ENCODE measurements at places on chromosomes 12 and 14.

DNA sequence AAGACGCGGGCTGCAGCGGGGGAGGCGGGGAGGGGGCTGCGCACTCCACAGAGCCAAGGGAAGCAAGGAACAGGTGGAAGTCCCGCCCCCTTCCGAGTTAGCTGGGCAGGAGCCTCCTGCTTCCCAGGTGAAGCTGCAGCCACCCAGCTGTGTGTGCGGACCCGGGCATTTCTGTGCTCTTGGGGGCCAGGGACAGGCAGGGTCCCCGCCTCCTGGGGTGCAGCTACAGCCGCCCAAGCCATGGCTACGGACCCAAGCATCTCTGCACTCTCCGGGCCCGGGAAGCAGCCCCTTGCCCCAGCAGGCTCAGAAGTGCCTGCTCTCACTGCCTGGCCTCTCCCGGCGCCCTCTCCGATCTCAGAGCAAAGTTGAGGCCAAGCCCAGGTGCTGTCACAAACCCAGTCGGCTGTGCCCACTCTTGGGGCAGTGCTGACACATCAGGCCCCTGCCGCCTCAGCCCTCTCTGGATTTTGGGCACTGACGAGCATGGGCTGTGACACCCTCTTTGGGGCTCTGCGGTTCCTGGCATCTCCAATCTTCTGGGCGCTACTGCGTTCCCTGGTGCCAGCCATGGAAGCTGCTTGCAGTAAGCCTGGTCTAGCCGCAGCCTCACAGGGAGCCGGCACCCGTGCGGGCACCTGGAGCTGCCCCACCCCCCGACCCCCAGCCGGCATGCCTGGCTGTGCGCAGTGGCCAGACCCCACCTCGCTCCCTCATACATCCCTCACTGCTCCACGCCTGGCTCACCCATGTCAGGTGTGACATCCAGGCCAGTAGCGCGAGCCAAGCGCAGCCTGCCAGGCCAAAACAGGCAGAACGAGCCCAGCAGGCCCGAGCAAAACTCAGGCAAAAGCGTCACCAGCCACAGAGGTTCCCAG, 8.5 kb upstream of the MGAT4C start:
- no peak for DNase-seq

- DNase-seq, result no peak
Observed at GRCh38 chr12:122322501-122322900, 56.2 kb upstream of the VPS33A start.

DNA sequence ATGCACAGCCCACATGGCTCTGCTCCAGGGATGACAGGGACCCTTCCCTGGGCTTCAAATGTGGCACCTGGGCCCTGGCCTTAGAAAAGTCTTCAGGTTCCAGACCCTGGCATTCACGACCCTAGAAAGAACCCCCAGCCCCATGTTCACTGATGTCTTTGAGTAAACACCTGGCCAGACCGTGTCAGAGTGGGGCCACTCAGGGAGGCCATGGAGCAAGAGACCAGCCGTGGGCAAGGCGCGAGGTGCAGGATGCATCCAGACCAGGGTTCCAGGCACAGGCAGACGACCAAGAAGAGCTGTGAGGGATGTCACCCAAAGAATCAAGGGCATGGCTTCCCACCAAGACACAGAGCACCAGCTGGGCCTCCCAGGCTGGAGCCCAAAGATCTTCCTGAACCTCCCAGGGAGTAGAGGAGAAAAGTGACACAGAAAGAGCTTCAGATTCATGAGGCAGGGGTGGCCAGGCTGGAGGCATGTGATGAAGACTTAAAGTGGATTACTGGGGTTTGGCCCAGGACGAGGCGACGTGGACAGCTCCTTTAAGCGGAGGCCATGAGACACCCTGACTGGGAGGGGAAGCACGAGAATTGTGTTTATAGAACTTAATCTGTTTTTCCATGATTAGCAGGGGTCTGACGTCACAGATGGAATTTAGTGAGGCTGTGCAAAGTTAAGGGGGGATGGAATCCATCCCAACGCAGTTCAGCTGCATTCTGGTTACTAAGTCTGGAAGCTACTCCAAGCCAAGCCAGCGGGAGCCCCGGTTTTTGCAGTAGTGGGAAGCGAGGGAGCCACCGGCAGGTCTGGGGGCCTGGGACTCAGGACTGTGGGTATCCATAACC, 61.6 kb downstream of the ARL6IP4 start:
- DNase-seq, result no peak

DNA sequence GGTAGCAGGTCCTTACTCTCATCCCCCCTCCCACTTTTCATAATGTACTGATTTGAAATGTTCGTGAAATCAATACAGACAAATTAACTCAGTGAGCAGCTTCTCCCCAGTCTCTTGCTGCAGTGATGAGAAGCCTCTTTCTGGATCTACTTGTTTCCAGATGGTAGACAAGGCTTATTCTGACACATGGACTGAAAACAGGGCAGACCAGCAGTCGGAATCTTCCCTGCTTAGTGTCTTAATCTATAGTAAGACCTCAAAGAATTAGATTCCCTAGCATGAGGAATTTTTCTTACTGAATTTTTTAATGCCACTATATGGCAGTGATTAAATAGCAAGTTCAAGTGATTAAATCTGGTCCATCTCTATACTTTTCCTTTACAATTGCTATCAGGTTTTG, 120.1 kb downstream of the RGS6 start:
- DNase-seq, result no peak

DNA sequence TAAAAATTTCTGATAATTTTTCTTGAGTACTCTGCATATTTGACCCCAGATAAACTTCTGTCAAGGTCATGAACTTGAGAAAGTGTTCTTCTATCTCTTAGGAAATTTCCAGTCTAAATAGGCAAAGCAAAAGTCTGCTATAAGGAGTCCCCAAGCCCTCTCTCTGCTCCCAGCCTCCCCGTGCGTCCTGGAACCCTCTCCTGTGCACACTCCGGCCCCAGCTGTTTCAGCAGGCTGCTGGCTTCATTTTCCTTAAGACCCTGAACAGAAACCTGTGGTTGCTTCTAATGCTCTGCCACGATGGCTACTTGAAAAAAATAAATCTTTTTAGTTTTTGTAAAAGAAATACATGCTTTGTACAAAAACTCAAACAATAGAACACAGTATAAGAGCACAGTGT, 14.7 kb downstream of the KRT2 start:
- DNase-seq, result no peak

All from activated CD8-positive, alpha-beta memory T cell treated with anti-CD3 and anti-CD28 coated beads for 24 hours (primary cell).